ENCODE measurements at places on chromosomes 3 and 15.

- DNase-seq: no peak
Observed at GRCh38 chr15:97728791-97729190, 231.7 kb upstream of the ARRDC4 start.

- no peak for DNase-seq
Observed at GRCh38 chr15:76961268-76962011, 29.9 kb downstream of the RCN2 start.

DNA sequence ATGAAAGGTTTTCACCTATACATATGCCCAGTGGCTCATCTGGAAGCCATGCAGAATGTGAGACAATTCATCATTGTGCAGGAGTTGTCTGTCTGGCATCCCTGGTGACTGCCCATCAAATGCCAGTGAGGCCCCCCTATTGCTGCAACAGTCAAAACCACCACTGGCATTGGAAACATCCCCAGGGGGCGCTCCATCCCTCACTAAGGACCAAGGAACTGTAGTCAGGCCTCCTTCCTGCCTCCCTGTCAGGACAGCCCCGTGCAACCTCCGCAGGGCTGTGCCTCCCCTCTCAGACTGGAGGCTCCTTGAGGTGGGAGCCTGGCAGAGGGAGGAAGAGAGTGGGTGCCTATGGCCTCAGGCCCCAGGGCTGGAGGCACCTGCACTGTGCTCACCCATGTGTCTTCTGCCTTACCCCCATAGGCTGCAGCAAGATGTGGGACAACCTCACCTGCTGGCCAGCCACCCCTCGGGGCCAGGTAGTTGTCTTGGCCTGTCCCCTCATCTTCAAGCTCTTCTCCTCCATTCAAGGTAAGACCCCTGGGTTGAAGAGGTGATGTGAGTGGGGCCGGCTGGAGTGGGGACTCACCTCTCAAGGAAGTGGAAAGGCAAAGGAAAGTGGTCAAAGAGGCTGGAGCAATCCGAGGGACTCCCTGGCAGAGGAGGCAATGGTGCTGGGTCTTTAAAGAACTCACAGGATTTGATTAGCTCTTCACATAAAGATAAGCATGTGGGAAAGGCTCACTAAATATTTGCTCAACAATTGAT lies 16.5 kb downstream of the VIPR1 start:
- no peak for DNase-seq

DNA sequence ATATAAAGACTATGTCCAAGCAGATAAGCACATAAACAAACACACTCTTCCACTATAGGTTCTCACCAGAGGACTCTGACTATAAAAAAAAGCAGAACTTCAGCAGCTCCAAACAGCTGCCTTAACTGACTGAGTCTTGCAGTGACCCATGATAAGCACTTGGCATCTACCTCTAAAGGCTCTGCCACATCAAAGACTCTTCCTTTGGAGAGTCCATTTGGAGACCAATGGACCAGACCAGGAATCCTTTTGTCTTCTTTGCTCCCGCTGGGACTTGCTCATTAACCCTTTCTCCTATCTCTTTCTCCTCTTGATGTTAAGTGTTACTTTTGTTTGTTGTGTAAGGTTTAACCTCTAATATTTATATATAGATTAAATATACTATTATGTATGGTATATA lies 424.1 kb downstream of the RSL24D1 start:
- no peak for DNase-seq

DNA sequence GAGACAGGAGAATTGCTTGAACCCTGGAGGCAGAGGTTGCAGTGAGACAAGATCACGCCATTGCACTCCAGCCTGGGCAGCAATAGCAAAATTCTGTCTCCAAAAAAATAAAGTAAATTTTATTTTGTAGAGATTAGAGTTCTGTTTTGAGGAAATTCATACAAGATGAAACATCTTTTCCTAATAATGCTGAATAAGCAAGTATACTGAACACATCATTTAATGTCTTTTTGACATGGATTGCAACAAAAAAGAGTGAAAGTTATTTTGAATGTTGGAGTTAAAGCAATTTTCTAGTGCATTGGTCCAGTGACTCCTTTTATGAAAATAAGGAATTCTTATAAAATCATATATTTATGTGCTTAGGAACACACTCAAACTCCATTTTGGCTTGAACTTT lies 20.5 kb downstream of the LCTL start:
- DNase-seq: no peak

- DNase-seq: no peak
Observed at GRCh38 chr3:171569571-171570132, 109.4 kb upstream of the TNIK start.

DNA sequence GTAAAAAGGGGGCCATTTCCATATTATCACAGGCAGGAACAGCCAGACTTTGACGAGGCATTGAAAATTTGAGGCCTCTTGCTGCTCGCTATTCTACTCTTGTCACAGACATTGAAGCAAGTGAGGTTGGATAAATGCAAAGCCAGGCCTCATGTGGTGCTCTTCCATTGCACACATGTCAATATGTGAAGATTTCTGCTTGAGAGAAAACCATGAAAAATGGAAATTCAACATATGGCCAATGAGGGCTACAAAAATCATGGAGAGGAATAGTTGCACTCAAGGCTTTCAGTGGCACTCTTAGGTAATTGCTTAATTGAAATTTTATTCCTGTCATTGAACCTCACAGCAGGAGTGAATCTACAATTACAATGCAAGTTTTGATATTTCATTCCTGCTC lies 185.6 kb upstream of the MBNL1 start:
- DNase-seq: no peak

GRCh38 chr15:38788918-38789317 lies 224.3 kb upstream of the RASGRP1 start:
- no peak for DNase-seq

DNA sequence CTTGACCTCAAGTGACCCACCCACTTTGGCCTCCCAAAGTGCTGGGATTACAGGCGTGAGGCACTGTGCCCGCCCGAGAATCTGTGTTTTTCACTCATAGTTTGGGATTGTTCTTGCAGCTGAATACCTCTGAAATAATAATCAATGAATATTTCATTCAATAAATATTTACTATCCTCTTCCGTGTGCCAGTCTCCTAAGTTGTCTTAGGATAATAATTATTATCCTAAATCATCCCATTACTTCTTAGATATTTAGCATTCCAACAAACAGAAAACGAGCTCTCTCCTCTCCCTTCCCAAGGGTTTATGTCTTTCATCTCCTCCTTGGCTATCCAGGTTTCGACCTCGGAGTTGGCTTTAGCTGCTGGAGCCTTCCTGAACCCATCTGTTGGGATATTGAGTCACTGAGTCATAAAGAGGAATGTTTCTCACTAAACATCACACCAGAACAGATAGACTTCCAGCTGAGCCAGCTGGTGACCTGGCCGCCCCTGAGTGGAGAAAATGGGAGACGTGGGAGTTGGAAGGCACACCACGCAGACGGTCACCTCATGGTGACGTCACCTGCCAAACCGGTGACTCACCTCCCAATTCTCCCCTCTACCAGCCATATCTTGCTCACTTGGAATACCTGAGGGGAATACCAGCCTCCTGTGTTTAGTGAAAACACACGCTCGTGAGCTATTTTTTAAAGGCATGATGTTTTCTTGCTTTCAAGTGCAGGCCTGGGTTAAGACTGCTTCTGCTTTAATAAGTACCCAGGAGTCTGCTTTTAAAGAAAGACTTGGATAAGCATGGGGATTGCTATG lies 43.9 kb downstream of the BHLHE40 start:
- DNase-seq: peak; percentile 90

GRCh38 chr15:90001062-90001682 lies at the start of gene ZNF710:
Gene ZNF710 (plus strand): TSS chr15:90001324. CDS start chr15:90067138, 65,814 bp downstream.
- DNase-seq: peak; percentile 84

DNA sequence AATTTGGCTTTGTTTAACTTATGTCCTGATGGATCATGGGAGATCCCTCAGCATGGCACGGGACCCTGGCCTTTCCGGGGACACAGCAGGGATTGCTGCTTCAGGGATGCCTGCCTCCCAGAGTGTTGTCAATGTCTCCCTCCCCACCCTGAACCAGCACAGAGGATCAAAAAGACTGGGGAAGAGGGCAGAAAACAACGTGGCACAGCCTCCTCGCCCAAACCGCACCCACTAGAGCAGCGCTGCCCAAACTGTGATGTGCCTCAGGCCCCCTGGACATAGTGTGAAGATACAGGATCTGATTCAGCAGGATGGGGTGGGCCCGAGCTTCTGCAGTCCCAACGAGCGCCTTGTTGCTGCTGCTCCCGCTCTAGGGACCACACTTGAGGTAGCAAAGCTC lies 34.5 kb downstream of the SLC6A20 start:
- no peak for DNase-seq

GRCh38 chr3:168168743-168169142 lies 73.0 kb upstream of the GOLIM4 start:
- DNase-seq: no peak

GRCh38 chr3:174862101-174862500 lies 3.0 kb downstream of the NAALADL2 start:
- DNase-seq: no peak

- DNase-seq: peak; percentile 84
Observed at GRCh38 chr3:14143271-14144225, 18.7 kb downstream of the TMEM43 start.

DNA sequence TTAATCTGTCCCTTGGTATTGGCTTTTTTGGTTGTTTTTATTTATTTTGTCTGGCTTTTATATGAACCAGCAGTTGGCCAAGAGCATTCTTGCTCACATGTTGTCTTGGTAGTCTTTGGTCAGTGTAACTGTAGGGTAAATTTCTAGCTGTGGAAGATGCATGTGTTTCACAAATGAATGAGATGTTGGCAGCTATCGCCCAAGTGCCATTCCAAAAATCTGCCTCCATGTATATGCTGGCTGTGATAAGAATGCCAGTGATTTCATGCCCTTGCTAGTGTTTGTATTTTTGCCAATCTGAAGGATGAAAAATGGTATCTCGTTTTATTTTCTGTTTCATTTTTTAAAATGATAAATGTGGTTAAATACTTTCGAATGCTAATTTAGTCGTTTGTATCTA lies 50.1 kb downstream of the TLNRD1 start:
- no peak for DNase-seq

DNA sequence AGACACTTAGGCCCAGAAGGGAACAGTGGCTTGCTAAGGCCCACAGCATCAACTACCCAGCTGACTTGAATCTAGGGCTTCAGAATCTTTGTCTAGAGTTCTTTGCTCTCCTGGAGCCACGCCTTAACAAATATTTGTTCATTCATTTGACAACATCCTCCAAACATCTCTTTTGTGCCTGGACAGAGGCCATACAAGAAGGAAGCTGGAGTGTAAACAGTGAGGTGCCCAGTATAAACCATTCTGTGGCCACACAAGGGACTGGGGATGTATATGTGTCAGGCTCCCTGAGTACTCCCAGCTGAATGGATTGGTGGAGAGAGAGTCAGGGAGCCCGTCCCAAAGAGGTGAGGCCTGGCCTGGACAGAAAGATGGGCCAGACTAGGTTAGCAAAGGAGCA lies 3.4 kb downstream of the CIB2 start:
- no peak for DNase-seq

DNA sequence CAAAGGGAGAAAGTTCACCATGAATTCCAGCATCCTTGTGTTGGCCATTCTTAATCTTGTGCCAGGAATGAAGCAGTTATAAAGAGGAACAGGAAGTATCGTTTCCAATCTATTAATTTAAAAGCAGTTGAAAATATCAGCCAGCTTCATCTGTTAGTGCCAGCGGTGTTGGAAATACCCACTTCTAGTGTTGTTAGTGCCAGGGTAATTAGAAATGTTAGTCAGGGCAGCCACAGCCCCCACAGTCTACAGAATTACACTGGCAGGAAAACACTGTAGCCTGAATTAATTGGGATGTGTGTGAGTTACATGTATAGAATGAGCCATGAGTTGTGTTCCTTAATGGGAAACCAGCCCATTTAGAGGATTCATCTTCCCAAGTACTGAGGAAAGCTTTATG lies 127.8 kb downstream of the GHSR start:
- DNase-seq: no peak

GRCh38 chr3:71225951-71226564 lies 357.5 kb downstream of the FOXP1 start:
- DNase-seq: peak; percentile 26

GRCh38 chr3:82581350-82581749 lies 819.9 kb upstream of the GBE1 start:
- DNase-seq: no peak

GRCh38 chr3:10198761-10199649 lies 34.3 kb downstream of the IRAK2 start:
- DNase-seq: peak; percentile 55

DNA sequence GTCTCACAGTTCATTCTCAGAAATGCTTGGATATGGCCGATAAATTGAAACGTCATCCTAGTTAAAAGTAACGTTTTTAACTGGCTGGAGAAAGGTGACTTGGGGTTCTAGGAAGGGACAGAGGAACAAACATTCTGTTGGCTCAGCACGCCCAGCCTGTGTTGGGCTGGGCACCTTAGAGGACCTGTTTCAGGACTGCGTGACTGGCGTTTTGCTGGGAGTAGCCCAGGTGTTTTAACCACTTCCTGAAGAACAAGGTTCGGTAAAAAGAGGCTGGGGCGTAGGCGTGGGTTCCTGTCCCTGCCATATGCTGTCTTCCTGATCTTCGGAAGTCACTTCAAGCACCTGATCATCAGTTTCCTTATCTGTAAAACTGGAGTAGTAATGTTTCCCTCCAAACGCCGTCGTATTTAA lies 1.1 kb upstream of the TLNRD1 start:
- no peak for DNase-seq

GRCh38 chr15:69979783-69980182 lies 117.9 kb downstream of the TLE3 start:
- no peak for DNase-seq

- peak; percentile 31 for DNase-seq
Observed at GRCh38 chr15:78389322-78389721, 48.7 kb upstream of the IREB2 start.

GRCh38 chr3:123700791-123701722 lies 116.2 kb upstream of the HACD2 start:
- DNase-seq: no peak

- no peak for DNase-seq
Observed at GRCh38 chr15:57665939-57666338, 40.6 kb upstream of the POLR2M start.

- no peak for DNase-seq
Observed at GRCh38 chr15:83322691-83323090, 38.2 kb upstream of the BNC1 start.

- peak; percentile 15 for DNase-seq
Observed at GRCh38 chr3:30720586-30721313, 114.3 kb downstream of the TGFBR2 start.

DNA sequence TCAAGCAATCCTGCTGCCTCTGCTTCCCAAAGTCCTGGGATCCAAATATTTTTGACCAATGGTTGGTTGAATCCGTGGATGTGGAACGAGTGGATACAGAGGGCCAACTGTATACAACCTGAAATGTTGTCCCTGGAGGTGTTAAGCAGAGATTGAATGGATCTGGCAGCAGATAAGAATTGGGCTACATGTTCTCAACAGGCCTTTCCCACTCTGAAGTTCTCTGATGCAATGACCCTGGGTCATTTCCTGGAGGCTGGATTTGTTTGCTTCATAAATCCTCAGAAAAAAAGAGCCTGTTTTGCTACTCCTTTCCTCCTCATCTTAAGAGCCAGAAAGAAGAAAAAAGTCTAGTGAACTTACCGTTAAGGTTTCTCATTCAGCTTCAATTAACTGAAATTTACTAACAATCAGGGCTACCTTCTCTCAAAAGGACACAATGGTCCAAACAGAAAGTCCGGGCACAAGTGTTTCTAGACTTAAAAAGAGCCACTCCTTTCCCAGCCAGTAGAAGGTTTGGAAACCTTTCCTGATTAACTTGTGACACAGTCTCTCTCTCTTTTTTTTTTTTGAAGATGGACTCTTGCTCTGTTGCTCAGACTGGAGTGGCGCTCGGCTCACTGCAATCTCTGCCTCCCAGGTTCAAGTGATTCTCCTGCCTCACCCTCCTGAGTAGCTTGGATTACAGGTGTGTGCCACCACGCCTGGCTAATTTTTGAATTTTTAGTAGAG lies 6.5 kb downstream of the ARHGEF3 start:
- no peak for DNase-seq

- no peak for DNase-seq
Observed at GRCh38 chr3:48236531-48236930, 4.4 kb upstream of the ZNF589 start.

Measured in GM03348 (cell line).